ENCODE measurements at places on chromosomes 16 and 17. TPM values are rescaled to one million over a fixed set of nuclear protein-coding genes. Genes with fewer than 3 reads are reported as not detected.

- DNase-seq, result no peak
These were observed 17.2 kb upstream of the TMEM98 start for GRCh38 chr17:32910769-32911168.

DNA sequence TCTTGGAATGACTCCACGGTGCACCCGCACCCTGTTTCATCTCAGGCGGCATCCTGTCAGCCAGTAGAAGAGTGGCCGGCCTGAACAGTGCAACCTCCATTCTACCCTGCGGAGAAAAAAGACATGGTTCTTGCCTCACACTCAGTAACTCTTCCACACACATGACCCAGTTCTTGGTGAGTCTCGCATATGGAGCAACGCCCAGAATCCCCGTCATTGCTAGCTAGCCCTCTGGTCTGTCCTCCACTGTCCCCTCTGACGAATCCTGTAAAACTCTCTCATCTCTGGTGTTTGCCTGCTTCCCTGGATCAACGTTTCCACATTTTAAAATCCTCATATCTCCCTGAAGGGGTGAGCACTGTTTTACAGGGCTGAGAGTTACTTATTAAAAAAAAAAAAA is 4.2 kb upstream of the RDM1 start:
- DNase-seq, result no peak

GRCh38 chr16:51239196-51239595 is 88.1 kb upstream of the SALL1 start:
- DNase-seq, result no peak

GRCh38 chr16:51875834-51876600 is 670.9 kb downstream of the TOX3 start:
- DNase-seq, result no peak

DNA sequence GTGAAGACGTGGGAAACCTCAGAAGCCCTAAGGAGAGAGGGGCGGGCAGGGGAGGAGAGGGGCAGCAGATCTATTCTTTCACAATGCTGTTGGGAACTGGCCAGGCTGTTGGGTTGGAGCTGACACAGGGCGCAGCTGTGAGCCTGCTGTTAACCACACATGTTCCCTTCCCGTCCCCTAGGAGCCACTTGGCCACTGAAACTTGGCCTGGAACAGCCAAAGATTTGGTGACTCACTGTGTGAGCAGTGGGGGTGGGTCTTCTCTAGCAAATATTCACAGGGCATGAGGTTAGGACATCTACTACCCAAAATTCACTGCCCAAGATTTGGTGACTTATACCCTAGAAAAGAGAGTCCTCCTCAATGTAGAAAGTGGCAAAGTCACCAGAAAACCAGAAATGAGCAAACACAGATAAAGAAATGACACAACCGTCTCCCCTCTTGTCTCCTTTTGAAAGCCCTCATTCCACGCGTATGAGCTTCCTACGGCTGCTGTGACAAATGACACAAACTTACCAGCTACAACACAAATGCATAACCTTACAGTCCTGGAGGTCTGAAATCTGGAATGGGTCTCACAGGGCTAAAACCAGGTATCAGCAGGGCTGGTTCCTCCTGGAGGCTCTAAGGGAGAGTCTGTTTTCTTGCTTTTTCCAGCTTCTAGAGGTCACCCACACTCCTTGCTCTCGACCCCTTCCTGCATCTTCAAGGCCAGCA is 6.3 kb downstream of the TBC1D16 start:
- DNase-seq, result peak; percentile 93

- no peak for DNase-seq
These were observed 47.5 kb downstream of the SLC6A2 start for GRCh38 chr16:55703003-55704001.

NGFR gene
- total RNA-seq, result 0.29 TPM

TBC1D3K gene
- not detected for total RNA-seq
